ENCODE measurements at places on chromosomes 3 and 15. TPM values are rescaled to one million over a fixed set of nuclear protein-coding genes. Genes with fewer than 3 reads are reported as not detected.
A peak's percentile ranks its signal among the peaks of the same experiment; 100 is the strongest.

DNA sequence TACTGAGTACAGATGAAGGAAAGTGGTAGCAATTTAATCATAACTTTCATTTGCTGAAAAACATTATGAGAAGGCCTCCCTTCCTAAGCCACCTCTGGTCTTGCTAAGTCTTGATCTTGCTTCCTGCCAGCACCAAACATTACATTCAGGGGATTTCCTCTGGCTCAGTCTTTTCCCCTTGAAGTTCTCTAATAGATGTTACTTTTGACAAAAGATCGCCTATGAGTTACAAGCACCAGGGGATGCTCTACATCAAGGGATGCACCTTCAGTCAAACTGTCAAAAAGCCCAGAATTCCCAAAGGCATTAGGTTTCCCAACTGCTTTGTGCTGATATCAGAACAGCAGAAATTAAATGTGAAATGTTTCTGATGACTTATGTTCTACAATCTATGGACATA is 47.3 kb downstream of the AQP9 start:
- peaks cover 10% of the 10 kb centered on the region for H3K27me3 ChIP-seq
- no peaks in the 10 kb centered on the region for H3K36me3 ChIP-seq
- H3K27ac ChIP-seq = no peak overlapping the region
- DNase-seq = no peak
- peak overlapping the region; percentile 30 for H3K4me3 ChIP-seq
- H3K4me1 ChIP-seq = peaks cover 4% of the 10 kb centered on the region

The SCN11A gene
- 0.63 TPM for total RNA-seq

The THSD4 gene
- 5.4 TPM for total RNA-seq

The ARPIN gene
- 6.9 TPM for total RNA-seq

The DLEC1 gene
- 3.9 TPM for total RNA-seq

DNA sequence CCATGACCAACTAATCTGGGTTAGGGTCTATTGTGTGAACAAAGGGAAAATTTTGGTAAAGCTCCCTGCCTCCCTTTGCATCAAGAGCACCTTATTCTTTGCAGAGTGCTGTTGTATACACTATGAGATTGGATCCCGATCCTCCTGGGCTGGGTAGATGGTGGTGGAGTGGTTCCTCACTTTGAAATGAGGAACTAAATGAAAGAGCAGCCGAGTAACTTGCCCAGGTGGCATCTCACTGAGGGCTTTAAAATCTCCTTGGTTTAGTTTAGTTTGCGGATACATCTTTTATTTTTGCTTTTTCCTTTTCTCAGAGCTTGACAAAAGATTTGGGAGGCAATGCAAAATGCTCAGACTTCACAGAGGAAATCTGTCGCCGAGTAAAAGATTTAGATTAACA is 19.4 kb downstream of the IDH3A start:
- DNase-seq = no peak
- peaks cover 56% of the 10 kb centered on the region for H3K36me3 ChIP-seq
- no peaks in the 10 kb centered on the region for H3K27me3 ChIP-seq
- H3K27ac ChIP-seq = no peak overlapping the region
- H3K4me3 ChIP-seq = no peak overlapping the region
- no peaks in the 10 kb centered on the region for H3K4me1 ChIP-seq

- H3K36me3 ChIP-seq = peaks cover 82% of the 10 kb centered on the region
- no peaks in the 10 kb centered on the region for H3K27me3 ChIP-seq
- peak; percentile 26 for DNase-seq
- no peak overlapping the region for H3K4me3 ChIP-seq
- no peak overlapping the region for H3K27ac ChIP-seq
Observed at GRCh38 chr15:28114721-28115622, 15.9 kb upstream of the OCA2 start.

Measured in endodermal cell (in vitro differentiated cells).